ENCODE measurements at places on chromosomes 7 and 10.

- DNase-seq: no peak
Measured at GRCh38 chr10:9268176-9268575, 1213.7 kb downstream of the GATA3 start.

GRCh38 chr7:66348959-66349358 is 143.8 kb downstream of the TPST1 start:
- DNase-seq: no peak

DNA sequence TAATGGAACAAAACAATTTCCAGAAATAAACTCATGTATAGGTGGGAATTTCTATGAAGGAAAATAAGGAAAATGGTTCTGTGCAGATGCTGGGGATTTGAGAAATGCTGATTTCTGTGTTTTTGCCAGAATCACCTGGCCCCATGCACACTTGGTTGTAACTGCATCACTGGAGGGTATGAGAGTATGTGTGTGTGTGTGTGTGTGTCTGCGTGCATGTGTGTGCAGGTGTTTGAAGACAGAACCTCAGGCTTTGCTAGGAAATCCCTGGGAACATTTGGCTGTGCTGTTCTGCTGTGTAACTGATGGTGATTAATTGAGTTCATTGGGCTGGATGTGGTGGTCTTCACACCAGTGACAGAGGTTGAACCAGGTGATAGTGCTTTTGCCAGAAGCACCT is 141.6 kb downstream of the CAMK1D start:
- no peak for DNase-seq

- DNase-seq: no peak
Measured at GRCh38 chr10:10293481-10293951, 724.2 kb upstream of the CELF2 start.

GRCh38 chr7:136333636-136334035 is 356.5 kb upstream of the MTPN start:
- no peak for DNase-seq

GRCh38 chr10:71727105-71727737 is 7.6 kb upstream of the C10orf105 start:
- no peak for DNase-seq

DNA sequence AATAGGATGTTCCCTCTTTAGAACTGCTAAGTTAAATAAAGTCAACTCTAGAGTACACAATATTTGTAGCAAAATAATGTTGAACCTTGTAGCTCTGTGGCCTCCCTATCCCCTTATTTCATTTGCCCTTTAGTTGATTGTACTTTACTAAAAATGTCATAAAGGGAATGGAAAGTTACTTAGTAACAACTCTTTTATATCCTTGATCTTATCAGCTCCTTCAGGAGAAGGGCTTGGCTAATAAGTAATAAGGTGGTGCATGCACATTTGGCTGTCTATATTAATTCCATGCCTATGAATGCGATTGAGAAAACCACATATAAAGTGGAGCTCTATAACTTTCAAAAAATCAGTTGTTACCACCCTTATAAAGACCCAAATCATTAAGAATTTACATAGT is 41.5 kb upstream of the GATA3 start:
- no peak for DNase-seq

- DNase-seq: no peak
Measured at GRCh38 chr10:84075226-84076046, 63.9 kb upstream of the GHITM start.

DNA sequence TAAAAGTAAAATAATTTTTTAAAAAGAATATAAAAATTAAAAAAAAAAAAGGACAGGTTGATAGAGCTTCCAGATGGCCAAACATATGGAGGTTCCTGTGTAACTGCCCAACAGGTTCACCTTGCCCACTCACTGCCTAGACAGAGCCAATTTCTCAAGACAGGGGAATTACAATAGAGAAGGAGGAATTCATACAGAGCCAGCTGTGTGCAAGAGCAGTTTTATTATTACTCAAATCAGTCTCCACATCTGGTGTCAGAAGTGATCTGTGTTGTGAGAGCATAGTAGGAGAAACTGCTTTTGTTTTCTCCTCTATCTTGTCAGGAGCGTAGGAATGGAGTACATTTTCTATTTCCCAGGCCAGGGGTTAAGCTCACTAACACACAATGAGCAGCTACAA is 31.0 kb downstream of the C7orf33 start:
- DNase-seq: no peak

DNA sequence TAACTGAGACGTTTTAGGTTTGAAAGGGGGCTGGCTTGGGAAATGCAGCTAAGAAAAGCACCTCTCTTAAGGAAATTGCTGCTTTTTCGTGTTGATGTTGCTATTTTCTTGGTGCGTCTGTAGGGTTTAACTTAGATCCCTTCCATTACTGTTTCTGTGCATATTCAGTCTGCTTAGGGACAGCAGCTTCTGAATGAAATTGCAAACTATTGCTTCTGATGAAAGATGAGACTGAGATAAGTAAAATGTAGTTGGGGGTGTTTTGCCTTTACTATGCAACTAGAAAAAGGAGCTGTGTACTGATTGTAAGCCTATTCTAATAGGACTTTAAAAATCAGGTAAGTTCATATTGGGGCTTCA is 772 bp downstream of the HDAC9 start:
- no peak for DNase-seq

- no peak for DNase-seq
Measured at GRCh38 chr10:50333872-50334271, 82.6 kb upstream of the ASAH2 start.

DNA sequence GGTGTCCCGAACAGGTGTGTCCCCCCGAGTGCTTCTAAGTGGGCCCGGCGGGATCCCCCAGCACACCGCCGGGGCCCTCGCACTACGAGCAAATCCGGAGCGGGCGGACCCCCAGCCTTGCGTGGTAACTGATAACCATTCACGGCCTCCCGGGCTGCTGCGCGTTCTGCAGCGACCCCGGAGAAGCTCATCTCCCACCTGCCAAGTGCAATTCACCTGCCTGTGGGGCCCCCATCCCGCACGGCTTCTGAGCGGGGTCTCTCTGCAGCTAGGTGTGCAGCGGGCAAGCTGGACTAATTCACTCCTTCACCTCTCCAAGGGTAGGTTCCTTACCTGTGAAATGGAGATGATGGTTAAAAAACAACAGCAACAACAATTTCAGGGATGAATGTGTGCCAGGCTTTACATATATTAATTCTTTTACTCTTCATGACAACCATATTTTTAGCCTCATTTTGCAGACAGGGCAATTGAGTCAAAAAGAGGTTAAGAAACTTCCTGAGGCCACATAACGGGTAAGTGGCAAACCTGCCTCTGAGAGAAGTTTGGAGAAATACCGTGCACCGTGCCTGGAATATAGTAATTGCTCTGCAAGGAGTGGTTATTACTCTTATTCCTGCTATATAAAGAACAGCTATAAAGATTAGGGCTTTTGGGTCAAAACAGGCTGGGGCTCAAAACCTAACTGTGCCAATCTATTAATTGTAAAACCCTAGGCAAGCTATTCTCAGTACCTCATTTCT is 652 bp upstream of the PODXL start:
- no peak for DNase-seq

Data from C1 segment of cervical spinal cord (tissue), 14 donors.